ENCODE measurements at places on chromosomes 6 and 20.

GRCh38 chr6:109202409-109203264 is 107.3 kb downstream of the CEP57L1 start:
- no peak for DNase-seq

- DNase-seq = no peak
Observed at GRCh38 chr6:144635051-144635450, 349.9 kb downstream of the UTRN start.

DNA sequence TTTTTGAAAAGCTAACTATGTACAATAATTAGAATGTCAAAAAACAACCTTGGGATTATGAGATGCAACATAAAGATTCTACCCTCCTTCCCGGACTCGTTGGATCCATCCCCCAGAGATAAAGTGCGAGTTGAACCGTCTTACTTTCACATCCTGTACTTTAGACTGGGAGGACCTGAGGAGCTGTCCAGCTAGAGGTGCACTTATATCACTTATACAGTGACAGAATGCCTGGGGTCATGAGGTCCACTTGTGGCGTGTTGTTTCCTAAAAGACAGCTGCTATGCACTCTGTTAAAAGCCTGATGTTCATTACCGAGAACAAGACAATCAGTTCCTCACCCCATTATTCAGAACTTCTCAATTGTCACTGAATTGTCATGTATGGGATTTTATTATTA is 2.1 kb downstream of the CDS2 start:
- DNase-seq = no peak

- DNase-seq = no peak
Observed at GRCh38 chr20:611843-612185, 1.7 kb upstream of the TCF15 start.

DNA sequence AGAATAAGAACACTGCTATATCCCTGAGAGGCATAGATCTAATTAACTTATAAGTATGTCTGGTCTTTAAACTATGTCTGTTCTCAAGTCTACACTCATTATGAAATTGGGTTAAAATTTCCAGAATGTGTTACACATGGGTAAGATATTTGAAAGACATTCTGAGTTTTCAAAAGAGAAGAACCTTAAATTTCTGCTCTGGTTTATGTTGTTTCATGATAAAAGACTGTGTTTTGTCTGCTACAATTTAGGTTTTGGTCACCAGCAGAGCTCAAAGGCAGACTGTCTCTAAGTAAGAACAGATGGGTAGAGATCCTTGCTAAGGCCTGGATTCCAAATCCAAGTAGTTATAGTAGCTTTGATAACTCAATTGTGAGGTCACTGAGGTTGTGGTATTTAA is 6.0 kb downstream of the STMND1 start:
- DNase-seq = no peak

DNA sequence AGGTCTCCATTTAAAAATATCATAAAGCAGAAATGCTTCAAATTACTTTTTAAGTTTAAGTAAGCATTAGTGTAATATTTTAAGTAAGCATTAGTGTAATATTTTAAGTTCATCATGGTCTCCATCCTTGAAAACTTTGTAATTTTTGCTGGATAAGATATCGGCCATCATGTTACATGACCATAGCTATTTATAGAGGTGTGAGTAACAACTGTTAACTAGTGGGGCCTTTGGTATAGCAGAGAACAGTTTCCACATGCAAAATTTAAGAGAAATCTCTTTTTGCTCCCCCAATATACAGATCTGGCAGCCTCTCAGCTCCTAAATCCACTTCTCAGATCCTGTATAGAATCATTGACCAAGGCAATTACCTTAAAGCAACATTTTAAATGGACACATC is 468 bp downstream of the TRDN start:
- DNase-seq = no peak

- DNase-seq = no peak
Observed at GRCh38 chr20:49585585-49586245, 17.8 kb upstream of the PTGIS start.

DNA sequence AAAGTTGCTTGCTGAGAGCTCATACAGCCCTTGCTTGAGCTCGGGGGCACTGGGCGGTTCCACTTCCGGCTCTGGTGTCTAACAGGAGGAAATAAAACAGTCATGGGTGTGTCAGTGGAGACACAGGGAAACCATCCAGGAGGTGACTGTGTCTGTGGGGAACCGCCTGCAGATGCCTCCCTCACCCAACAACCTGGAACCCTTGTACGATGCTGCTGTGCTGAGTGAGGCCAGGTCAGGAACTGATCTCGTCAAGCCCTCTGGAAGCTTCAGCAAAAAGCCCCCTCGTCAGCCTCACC is 15.5 kb downstream of the TXNDC5 start:
- DNase-seq = no peak

Measured in fibroblast of pulmonary artery (primary cell).